ENCODE measurements at places on chromosomes 16 and 17. TPM values are rescaled to one million over a fixed set of nuclear protein-coding genes. Genes with fewer than 3 reads are reported as not detected.

GRCh38 chr17:2723505-2723996 lies 12.0 kb upstream of the CLUH start:
- DNase-seq = peak; percentile 92

- no peak for DNase-seq
These were observed 3.0 kb downstream of the CYLD start for GRCh38 chr16:50744881-50745280.

DNA sequence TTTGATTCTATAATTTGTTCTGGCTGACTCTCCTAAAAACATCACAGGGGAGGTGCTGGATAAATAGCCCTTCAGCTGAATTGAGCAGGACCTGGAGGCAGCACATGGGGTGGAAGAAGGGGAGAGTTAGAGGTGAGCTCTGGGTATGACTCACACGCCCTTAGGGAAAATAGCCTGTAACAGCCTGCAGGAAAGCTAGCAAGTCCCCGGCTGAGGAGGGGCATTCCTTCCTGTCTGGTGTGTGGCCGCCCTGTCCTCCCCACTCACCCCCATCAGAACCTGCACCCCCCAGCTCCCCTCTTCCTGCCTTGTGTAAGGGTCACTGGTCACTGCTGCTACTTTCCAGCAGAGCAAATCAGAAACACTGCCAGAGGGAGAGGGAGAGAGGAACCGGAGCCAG lies 187.4 kb downstream of the C16orf95 start:
- peak; percentile 61 for DNase-seq

- DNase-seq = no peak
These were observed 195.5 kb upstream of the TNRC6C start for GRCh38 chr17:77763023-77763422.

DNA sequence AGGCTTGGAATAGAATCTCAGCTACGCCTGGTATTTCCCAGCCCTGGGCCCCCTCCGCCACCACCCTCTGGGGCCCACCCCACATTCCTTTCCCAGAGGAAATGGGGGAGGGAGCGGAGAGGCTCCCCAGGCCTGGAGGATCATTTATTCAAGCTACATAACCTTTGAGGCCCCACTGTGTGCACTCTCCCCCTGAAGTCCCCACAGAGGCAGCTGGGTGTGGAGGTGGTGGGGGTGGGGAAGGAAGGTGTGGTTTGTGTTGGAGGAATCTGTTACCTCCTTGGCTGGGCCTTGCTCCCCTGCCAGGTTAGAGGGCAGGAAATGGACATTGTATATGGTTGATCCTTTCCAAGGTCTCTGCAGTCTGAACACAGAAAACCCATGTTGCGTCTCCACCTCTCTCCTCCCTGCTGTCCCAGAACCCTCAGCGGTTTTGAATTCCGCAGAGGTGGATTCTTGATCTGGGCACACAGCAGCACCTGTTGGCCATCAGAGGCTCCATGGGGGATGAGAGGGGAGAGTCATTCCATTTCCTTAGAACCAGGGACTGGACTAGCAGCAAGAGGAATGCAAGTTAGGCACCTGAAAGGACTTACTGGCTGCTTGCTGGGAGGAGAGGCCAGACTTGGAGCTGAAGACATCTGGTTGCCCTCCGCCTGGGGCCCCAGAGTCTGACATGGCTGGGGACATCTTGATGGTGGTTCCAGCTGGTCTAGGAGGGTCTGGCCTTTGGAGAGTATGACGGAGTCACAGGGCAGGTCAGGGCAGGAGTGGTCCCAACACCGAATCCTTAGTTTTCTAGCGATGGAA lies 23.0 kb downstream of the ARHGAP23 start:
- peak; percentile 97 for DNase-seq

DNA sequence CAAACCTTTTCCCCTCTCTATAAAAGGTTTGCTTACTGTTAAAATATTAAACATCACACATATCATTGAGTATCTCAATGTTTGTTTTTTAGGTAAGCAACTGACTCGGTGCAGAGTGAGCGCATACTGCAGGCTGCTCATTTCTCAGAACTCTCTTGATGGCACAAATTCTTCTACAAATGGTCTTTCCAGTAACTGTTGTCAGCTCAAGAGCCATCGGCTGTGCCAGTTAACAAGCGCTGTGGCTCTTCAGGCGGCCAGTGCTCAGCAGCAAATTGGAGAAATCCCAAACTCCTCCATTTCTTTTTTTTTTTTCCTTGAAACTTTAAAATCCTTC lies 8.6 kb downstream of the ABCA3 start:
- no peak for DNase-seq

DNA sequence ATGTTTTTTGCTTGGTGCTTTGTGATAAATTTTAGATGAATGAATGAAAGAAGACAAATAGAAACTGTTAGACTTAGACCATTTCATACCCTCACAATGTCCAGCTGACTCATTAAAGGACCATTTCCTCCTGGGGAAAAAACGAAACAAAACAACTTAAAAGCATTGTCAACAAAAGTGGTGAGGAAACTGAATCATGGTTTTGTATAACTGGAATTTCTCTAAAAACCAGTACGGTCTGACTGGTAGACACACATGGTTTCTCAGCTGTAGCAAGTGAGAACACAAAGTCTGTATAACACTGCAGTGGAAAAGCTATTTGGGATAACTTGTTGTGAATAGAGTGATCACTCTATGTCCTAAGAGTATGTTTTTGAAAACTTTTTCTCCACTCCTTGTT lies 5.3 kb upstream of the DDX52 start:
- DNase-seq = no peak

DNA sequence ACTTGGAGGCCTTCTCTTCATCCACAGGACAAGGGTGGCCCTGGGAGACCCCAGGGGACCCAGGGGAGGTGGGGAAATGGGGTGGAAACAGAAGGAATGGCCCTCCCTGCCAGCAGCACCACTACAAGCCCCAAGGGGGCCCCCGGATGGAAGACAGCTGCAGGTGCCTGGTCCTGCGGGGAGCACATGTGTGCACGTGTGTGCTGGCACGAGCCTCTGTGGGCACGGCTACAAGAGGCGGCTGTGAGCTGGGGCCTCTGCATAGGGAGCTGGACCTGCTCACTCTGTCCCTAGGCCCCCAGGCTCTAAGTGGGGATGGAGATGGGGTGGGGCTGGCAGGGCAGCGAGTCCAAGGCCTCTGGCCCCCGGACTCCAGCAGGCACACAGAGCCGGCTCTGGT lies 13.2 kb upstream of the AATK start:
- DNase-seq = no peak

- no peak for DNase-seq
These were observed 8.6 kb upstream of the AKTIP start for GRCh38 chr16:53511403-53512280.

DNA sequence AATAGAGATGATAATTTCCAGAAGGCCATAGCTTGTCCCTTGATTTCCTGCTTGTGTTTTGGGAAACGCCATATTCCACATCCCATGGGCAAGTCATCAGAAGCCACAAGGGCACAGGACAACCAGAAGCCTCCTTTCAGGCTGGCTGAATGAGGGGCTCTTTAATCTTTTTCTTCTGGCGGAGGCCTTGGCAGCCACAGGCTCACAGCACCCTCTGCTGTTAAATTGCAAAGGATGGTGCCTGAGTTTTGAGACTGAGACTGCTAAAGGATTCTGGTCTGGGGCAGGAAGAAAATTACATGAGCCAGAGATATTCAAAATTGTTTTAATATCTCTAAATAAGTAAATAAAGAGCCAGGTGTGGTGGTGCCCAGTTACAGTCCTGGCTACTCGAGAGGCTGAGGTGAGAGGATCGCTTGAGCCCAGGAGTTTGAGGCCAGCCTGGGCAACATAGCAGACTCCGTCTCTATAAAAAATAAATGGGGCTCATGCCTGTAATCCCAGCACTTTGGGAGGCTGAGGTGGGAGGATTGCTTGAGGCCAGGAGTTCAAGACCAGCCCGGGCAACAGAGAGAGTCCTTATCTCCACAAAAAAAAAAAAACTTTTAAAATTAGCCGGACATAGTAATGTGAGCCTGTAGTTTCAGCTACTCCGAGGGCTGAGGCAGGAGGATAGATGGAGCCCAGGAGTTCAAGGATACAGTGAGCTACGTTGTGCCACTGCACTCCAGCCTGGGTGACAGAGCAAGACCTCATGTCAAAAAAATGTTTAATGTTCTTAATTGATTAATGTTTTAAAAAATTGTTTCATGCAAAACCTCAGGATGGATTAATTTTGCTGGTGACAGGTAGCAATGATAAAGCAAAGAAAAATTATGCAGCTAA lies 26.3 kb downstream of the AARSD1 start:
- DNase-seq = peak; percentile 85

- no peak for DNase-seq
These were observed 15.9 kb downstream of the POLR3K start for GRCh38 chr16:37511-37910.

- peak; percentile 92 for DNase-seq
These were observed 45.8 kb upstream of the CIBAR2 start for GRCh38 chr16:85157813-85158742.

DNA sequence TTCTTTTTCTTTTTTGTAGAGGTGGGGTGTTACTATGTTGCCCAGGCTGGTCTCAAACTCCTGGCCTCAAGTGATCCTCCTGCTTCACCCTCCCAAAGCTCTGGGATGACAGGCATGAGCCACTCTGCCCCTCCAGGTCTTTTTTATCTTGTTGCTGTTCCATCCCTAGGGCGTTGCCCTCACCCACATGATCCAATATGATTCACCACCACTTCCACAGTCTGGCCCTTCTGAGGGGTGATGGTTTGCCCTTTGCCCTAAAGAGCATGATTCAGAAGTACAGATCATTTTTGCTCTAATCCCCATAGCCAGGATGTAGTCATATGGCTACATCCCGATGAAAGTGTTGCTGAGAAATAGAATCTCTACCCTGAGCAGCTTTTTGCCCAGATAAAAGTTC lies 18.8 kb downstream of the STX4 start:
- no peak for DNase-seq

GRCh38 chr17:34902831-34903547 lies 58.3 kb downstream of the CCT6B start:
- peak; percentile 15 for DNase-seq

GRCh38 chr16:88754912-88755744 lies 29.9 kb downstream of the PIEZO1 start:
- peak; percentile 81 for DNase-seq

DNA sequence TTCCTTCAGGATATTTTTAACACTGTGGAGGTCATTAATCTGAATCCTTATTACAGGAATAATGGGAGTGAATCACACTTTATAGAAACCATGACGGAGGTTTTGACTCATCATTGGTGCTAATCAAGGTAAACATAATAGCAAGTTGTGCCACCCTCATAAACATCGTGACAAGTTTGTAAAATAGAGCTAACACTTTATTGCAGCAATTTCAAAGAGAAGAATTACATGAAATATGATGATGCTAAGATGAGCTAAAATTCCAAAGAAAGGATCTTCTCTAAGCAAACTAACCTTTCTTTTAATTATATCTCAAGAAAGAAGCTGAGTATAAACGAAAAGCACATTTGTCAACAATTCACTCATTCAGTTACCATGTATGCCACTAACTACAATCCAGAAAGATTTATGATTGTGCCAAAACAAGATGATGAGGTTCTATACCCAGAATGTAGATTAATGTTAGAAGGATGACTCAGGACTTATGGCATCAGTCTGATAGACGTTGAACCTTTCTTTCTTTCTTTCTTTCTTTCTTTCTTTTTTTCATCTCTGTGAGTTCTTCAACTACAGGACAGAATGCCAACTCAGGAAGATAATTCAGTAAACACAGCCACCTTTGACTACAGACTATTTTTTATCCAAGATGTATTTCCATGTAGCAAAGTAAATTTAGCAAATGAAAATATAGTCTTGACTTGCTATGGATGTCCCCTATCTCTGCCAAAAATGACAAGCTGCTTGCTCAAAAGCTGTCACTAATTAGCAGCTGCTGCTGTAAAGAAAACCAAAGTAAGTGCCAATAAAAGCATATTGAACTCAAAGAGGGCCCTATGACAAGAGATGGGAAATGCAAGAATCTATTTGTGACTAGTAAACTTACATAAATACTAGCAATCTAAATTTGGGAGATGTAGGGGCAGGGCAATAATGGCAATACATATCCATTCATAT lies 23.3 kb downstream of the STAT5B start:
- no peak for DNase-seq

GRCh38 chr17:60902399-60902798 lies 224.7 kb downstream of the BCAS3 start:
- DNase-seq = no peak

DNA sequence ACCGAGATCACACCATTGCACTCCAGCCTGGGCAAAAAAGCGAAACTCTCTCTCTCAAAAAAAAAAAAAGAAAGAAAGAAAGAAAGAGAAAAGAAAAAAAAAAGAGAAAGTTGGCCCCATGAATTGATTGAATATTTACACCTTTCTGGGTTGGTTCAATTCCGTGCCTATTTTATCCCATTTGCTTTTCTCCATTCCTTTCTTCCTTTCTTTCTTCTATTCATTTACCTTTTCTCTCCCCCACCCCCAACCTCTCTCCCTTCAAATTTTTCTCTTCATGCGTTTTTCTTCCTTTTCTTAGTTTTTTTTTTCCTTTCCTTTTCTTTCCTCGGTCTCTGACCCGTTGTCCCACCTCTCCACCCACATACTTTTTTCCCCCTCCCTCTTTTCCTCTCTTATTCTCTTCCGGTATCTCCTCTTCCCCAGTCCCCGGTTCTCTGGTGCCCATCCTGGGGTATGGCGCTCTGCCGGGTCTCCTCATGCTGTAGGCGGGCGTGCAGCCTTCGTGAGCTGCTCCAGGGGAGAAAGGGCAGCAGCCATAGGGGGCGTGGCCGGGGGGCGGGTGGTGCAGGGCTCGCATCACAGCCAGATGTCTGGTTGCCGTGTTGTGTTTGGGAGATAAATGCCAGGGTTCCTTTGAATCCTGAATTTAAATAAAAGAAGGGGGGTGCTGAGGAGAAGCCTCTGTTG lies 5.3 kb upstream of the COL1A1 start:
- DNase-seq = peak; percentile 91

DNA sequence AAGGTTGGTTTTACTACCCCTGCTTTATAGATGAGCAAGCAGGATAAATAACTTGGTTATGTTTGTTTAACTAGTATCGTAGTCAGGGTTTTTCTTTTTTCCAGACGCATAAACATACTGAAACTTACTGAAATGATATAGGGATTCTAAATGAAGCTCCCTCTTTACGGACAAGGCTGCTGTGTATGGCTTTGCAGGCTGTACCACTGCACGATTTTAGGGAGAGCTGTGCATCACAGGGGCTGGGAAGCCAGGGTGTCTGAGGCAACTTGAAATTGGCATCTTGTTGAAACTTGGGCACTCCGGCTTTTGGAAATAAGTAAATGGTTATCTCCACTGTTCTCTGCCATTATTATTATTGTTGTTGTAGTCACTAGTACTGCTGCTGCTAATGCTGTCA lies 218.1 kb upstream of the CDH8 start:
- no peak for DNase-seq

- DNase-seq = no peak
These were observed 261.2 kb downstream of the CBLN1 start for GRCh38 chr16:49020436-49020835.

- peak; percentile 9 for DNase-seq
These were observed 171.7 kb upstream of the ASIC2 start for GRCh38 chr17:33464669-33465280.

- no peak for DNase-seq
These were observed 39.9 kb upstream of the LONP2 start for GRCh38 chr16:48203974-48204824.

GRCh38 chr16:86676254-86676670 lies 97.9 kb downstream of the FOXL1 start:
- no peak for DNase-seq

The AURKB gene
- 171 TPM for total RNA-seq

The IFI35 gene
- total RNA-seq = 3.1 TPM

The GPR179 gene
- total RNA-seq = not detected

The RASD1 gene
- 5.7 TPM for total RNA-seq

The KCNJ2 gene
- 0.15 TPM for total RNA-seq

The SLC6A2 gene
- not detected for total RNA-seq

The CBFB gene
- 84.3 TPM for total RNA-seq

The ITGB4 gene
- 5.3 TPM for total RNA-seq

The BCL6B gene
- 4.9 TPM for total RNA-seq

The HSF5 gene
- total RNA-seq = not detected

The NPW gene
- 7.1 TPM for total RNA-seq

The TMEM204 gene
- not detected for total RNA-seq

The SALL1 gene
- total RNA-seq = 101 TPM

Measured in H9 (cell line).